ENCODE measurements at places on chromosomes 3 and 15. TPM values are rescaled to one million over a fixed set of nuclear protein-coding genes. Genes with fewer than 3 reads are reported as not detected.

Gene NEO1
- total RNA-seq, result 80.1 TPM

Gene NAALADL2
- total RNA-seq, result 4.3 TPM

Gene PLA2G4E
- not detected for total RNA-seq

Gene ALDH1A2
- 1.7 TPM for total RNA-seq

Gene NMNAT3
- 2.1 TPM for total RNA-seq

Gene ZNF710
- 64.4 TPM for total RNA-seq

Gene ARF4
- total RNA-seq, result 113 TPM

Gene RBP2
- not detected for total RNA-seq

Gene DCBLD2
- 89.1 TPM for total RNA-seq

Gene LRRC34
- 10.1 TPM for total RNA-seq

Gene AP3B2
- 17.4 TPM for total RNA-seq

Gene C3orf22
- not detected for total RNA-seq

Gene SMCO1
- total RNA-seq, result not detected

Gene CRABP1
- total RNA-seq, result 803 TPM

Gene XYLB
- 12.0 TPM for total RNA-seq

Gene FBXO40
- total RNA-seq, result not detected

Gene MB21D2
- 4.9 TPM for total RNA-seq

Gene REC114
- total RNA-seq, result not detected

Gene PARP9
- total RNA-seq, result 3.0 TPM

Gene OR4F6
- not detected for total RNA-seq

Gene PLSCR5
- total RNA-seq, result not detected

Gene P2RY12
- total RNA-seq, result not detected

Gene TAGLN3
- total RNA-seq, result 70.2 TPM

Gene KIF23
- total RNA-seq, result 67.3 TPM

Gene ZNF106
- total RNA-seq, result 69.6 TPM

Gene RETNLB
- total RNA-seq, result not detected

Gene LXN
- 8.2 TPM for total RNA-seq

Gene TMEM212
- total RNA-seq, result not detected

Gene OR4F15
- not detected for total RNA-seq

Gene IMPG2
- 0.40 TPM for total RNA-seq

Gene LYZL4
- not detected for total RNA-seq

Gene GOLGA8J
- total RNA-seq, result 0.54 TPM

Gene PARL
- total RNA-seq, result 70.4 TPM

Gene STX19
- total RNA-seq, result not detected

Gene WNT5A
- 14.4 TPM for total RNA-seq

Gene ENTPD3
- total RNA-seq, result not detected

Gene CDHR4
- total RNA-seq, result 0.12 TPM

Gene TGM5
- total RNA-seq, result not detected

Gene MEX3B
- 49.5 TPM for total RNA-seq

Gene GABRA5
- total RNA-seq, result 0.61 TPM

Gene C3orf70
- 15.9 TPM for total RNA-seq

Gene RASGRP1
- total RNA-seq, result 1.8 TPM

Gene BCHE
- total RNA-seq, result 52.9 TPM

Gene PAK6
- 0.93 TPM for total RNA-seq

Gene FGF7
- not detected for total RNA-seq

Gene HRH1
- total RNA-seq, result not detected

Gene ZNF80
- not detected for total RNA-seq

Gene PODXL2
- 70.8 TPM for total RNA-seq

Gene NRROS
- total RNA-seq, result 0.52 TPM

Gene COPS2
- total RNA-seq, result 92.8 TPM

Gene MYL3
- total RNA-seq, result not detected

Gene LSMEM2
- total RNA-seq, result not detected

Gene TMEM266
- 0.34 TPM for total RNA-seq

Gene ALG1L2
- 1.4 TPM for total RNA-seq

Gene DZIP1L
- total RNA-seq, result 28.1 TPM

Gene BOC
- total RNA-seq, result 130 TPM
